ENCODE measurements at places on chromosomes 2 and 18.
A peak's percentile ranks its signal among the peaks of the same experiment; 100 is the strongest.

GRCh38 chr2:152222975-152223637, 47.5 kb upstream of the STAM2 start:
- DNase-seq: peak; percentile 93

DNA sequence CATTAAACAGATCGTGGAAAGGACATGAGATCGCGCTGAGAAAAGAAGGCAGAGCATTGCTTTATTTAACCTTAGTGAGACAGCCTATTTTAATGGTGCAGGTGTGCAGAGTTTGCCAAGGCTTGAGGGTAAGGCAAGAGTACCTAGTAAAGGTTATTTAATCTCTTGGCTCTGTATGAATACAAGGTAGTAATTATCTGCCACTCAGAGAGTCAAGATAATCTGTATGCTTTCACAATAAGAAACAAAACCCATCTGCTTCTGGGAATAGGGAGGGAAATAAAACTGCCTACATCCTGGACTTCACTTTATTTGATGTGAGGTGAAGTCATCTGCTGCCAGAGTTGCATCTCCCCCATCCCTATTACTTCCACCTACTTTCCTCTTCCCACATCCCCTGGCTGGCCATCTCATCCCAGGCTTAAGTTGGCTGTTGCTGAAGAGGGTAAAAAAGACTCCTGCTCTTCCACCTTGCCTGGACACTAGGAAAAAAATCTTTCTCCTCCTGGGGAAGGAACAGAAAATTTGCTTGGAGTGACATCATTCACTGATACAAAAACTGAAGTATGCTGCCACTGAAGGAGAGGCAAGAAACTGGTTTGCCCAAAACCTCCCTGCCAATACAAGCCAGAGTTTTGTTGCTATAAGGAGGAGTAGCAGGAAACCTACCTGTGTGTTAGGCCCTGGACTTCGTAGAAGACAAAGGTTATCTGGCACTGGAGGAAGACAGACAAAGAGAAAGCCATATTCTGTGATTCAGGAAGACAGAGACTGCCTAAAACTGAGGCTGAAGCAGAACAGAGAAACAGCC, 35.8 kb upstream of the ARHGAP25 start:
- no peak for DNase-seq

DNA sequence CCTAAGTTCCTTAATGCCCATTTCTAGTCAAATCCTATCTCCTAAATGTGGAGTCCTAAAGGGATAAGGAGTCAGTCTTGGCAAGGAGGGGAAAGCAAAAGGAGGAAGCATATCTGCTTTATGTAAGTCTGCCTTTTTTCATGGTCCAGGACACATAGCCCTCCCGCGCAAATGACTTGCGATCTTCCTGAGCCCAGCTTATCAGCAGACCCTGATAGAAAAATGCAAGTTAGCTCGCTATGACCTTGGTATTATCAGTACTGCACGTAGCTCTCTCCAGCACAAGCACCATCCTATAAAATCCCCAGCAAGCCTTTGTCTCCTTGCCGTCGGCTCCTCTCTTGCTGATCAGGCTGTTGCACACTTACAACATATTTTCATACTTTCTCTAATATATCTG, 281.4 kb upstream of the KCNH7 start:
- no peak for DNase-seq

GRCh38 chr18:23459530-23459921, 6.4 kb downstream of the RIOK3 start:
- no peak for DNase-seq

DNA sequence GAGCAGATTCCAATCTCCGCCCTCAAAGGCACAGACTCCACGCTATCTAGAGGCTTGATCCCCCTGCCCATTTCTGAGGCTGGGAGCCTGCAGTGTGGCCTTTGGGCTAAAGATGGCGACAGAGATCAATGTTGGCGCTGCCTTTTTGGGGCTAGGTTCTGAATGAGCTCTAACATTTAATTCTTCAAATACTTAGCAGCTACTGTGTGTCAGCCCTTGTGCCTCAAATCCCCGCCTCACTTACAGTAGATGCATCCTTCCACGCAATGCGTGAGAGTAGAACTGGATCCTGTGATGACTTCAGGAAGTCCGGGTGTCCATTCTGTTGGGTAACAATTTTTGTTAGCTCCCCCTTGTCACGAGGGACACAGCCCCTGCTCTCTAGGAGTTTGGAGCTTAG, 12.4 kb downstream of the IL1F10 start:
- peak; percentile 70 for DNase-seq

Measured in eye (tissue), 1 donor.